ENCODE measurements at places on chromosomes 6 and 20.
A peak's percentile ranks its signal among the peaks of the same experiment; 100 is the strongest.

DNA sequence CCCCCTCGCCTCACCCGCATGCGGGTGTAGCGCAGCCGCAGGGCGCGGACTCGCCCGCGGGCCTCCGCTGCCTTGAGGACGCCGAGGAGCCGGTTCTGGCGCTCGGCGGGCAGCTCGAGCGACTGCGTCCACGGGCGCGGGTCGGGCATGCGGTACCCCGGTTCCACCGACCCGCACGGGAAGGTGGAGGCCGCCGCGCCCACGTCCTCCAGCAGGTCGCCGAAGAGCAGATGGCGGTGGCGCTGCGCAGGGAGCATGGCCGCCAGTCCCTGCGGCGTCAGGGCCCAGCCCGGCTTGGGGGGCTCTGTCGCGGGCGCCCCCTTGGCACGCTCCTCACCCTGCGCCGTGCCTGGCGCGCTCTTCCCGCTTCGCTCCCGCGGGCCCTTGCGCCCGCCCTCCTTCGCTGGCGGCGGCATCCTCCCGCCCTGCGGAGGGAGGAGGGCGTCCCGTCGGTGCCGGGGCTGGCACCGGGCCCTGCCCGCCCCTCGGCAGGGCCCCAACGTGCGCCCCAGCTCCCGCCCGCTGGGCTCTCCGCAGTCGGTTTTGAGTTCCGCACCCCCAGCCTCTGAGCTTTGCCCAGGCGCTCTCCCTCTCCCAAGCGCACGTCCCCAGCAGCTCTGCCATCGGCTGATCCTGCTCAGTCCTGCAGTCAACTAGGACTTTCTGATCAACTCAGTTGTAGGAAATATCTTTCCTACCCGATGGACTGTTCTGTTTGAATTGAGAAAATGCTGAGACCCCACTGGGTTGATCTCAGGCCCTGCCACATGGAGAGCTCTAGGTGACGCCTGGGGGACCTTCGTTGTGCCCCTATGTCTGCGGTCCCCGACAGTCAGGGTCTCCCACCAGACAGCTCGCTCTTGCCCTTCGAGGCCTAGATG is at the start of gene LKAAEAR1:
Gene LKAAEAR1, minus strand, starts transcription at position 595 of the 881 bp plus-strand sequence. Its CDS starts 179 bp downstream, at position 416.
- no peak for DNase-seq

- no peak for DNase-seq
These were observed 405.6 kb downstream of the BTBD9 start for GRCh38 chr6:38234141-38234540.

DNA sequence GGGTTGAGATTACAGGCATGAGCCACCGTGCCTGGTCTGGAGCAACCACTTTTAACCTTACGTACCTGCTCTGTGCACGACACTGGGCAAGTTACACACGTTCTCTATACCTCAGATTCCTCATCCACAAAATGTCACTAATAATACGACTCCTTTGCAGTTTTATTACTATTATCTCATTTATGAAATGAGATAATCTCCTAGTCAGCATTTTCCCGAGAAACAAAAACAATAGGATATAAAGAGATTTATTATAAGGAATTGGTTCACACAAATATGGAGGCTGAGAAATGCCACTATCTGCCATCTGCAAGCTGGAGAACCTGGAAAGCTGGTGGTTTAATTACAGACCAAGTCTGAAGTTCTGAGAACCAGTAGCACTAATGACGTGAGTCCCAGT is 12.0 kb upstream of the KIF13A start:
- no peak for DNase-seq

DNA sequence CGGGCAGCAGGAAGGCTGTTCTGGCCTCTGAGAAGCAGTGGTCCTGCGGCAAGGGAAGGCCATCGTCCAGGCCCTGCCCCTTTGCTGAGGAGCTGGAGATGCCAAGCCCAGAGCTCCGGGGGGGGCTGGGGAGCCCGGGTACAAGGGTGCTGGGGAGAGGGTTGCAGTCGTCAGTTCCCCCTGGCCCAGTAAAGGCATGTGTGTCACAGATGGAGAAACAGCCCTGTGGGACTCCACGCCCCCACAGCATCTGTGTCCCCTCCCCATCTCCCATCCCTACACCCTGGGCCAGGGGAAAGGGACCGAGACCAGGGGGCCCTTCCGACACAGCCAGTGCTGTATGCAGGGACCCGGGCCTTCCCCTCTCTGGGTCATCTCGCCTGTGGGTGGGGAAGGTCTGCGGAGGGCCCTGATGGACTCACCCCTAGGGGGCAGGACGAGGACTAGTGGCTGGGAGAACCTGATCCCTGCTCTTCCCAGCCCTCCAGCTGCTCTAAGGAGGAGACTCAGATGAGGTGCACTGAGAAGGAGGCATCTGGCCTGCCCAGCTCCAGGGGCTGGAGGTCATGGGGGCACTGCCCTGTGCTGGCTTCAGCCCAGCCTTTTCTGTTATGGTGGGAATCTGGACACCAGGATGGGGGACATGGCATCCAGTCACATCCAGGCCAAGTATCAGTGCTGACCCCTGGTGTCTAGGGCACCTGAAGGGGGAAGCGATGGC is 609 bp downstream of the MYL9 start:
- no peak for DNase-seq

DNA sequence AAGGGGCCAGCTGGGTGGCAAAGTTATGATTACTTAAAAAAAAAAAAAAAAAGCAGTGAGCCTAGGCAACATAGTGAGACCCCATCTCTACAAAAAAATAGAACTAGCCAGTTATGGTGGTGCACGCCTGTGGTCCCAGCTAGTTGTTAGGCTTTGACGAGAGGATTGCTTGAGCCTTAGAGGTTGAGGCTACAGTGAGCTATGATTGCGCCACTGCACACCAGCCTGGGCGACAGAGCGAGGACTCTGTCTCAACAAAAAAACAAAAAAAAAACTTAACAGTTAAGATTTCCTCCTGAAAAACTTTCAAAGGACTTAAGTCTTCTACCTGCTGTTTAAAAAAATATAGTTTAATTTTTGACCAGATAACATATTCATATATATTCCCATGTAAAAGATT is 2.4 kb downstream of the GTSF1L start:
- DNase-seq, result no peak

GRCh38 chr20:25250508-25250907 is 2.6 kb downstream of the PYGB start:
- DNase-seq, result no peak

- DNase-seq, result no peak
These were observed 4.1 kb upstream of the LEMD2 start for GRCh38 chr6:33792981-33793380.

- DNase-seq, result peak; percentile 23
These were observed 669.4 kb upstream of the CITED2 start for GRCh38 chr6:140043762-140044378.

Measured in activated CD4-positive, alpha-beta T cell treated with anti-CD3 and anti-CD28 coated beads, Interleukin-10, Interleukin-2, amounts not matched to agents 100 ng/mL and 50 ng/mL, durations not matched to agents 16 hours and 8 hours (primary cell).